Stimulated activated CD4-positive, alpha-beta T cell treated with anti-CD3 and anti-CD28 coated beads, Interleukin-4, amount 100 ng/mL, for 1 hour (primary cell): ENCODE measurements at places on chromosomes 7 and 10.

DNA sequence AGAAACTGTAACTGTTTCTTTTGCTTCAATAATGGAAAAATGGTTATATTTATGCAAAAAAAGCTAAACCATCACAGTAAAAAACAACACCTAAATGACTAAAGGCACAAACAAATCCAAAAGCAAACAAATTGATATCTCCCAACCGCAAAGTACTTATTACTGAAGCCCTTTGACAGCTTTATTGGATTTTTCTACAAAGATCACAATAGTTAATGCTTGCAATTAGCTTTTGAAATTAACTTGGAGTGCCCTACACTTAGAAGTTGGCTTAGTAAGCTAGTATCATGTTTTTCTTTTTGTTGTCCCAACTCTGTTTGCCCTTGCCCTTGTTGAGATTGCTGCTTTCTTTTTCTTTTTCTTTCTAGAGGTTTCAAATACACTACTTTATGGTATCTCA is 257.5 kb downstream of the INHBA start:
- DNase-seq: no peak

- no peak for DNase-seq
Measured at GRCh38 chr7:17651341-17651740, 289.0 kb downstream of the SNX13 start.

GRCh38 chr7:5699467-5700384 is 81.7 kb downstream of the RNF216 start:
- peak; percentile 61 for DNase-seq

GRCh38 chr7:5636446-5636835 is 145.0 kb downstream of the RNF216 start:
- DNase-seq: no peak

DNA sequence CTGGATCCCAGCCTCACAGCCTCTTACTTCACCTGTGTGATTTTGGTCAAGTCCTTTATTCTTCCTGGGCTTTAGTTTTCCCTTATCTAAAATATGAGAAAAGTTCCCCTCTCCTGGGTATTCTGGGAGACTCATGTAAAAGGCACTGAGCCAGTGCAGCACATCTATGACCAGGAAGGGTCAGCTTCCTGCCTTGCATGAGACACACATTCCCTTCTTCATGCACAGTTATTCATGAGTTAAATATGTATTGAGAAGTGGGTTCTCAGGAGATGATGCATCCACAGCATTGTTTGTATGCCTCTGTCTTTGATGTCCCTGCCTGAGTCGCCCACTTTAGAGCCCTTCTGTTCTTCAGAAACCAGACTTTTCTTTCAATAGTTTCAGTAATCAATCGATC is 33.3 kb downstream of the EGFR start:
- no peak for DNase-seq

DNA sequence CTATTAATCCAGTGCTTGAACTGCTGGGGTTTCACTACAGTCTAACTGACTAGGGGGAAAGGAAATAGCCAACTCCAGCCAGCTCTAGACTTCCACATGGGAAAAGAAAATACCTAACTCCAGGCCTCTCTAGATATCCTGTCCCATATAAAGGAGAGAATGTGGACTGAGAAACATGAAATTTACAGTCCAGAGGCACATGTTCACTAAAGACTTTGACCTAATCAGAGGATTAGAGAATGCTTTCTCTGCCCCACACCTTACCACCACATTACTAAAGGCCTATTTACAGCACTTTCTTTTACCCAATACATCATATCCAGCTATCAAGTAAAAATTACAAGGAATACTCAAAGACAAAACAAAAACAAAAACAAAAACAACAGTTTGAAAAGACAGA is 164.2 kb downstream of the PCLO start:
- no peak for DNase-seq

- no peak for DNase-seq
Measured at GRCh38 chr7:25656581-25657026, 428.3 kb upstream of the NPVF start.

GRCh38 chr10:28432210-28432676 is 100.7 kb upstream of the WAC start:
- DNase-seq: peak; percentile 7

GRCh38 chr10:87559392-87559791 is 54.7 kb downstream of the MINPP1 start:
- DNase-seq: no peak

DNA sequence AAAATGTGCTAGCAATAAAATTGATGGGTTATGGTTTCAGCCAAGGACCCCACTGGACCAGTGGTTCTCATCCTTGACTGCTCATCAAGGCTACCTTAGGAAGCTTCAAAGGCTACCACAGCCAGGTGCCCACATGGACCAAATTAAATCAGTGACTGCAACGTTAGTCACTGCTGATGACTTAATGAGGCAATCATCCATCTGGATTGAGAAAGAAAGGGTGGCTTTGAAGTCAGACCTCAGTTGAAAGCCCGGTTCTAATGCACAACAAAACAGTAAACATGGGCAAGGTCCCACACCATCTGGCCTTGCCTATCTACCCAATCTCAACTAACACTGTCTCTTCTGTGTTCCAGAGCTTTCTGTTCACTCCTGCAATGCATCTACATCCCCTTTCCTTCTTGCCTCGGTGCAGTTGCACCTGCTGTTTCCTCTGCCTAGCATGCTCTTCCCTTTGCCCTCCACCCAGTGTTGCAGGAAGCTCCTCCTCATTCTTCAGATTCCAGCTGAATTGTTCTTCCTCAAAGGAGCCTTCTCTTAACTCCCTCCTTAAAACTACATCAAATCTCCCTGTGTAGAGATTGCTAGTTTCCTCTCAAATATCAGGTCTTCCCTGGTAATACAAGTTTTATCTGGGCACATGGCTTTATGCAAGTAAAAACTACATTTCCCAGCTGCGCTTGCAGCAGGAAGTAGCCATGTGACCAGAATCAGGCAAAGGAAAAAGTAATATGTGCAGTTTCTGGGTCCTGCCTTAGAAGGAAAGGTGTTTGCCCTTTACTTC is 10.3 kb upstream of the KCNK18 start:
- no peak for DNase-seq
